Activated CD4-positive, alpha-beta T cell treated with anti-CD3 and anti-CD28 coated beads, Interleukin-2, amount 50 U/mL, for 24 hours (primary cell): ENCODE measurements at places on chromosomes 4 and X.

- no peak for DNase-seq
Measured at GRCh38 chr4:44842531-44842930, 116.2 kb upstream of the GNPDA2 start.

DNA sequence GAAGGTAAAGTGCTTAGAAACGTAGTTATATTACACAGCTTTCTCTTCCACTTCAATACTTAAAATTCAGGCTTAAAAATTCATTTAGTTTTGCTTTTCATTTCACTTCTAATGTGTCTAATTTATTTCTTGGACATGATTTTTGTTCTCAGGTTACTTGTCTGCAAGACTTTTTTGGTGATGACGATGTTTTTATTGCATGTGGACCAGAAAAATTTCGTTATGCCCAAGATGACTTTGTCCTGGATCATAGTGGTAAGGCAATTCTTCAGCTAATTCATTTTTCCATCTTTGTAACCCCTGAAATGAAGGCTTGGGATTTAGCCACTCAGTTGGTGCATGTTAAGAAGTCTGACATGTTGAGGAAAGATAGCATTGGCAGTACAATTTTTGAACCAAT, 114.7 kb downstream of the DCLK2 start:
- DNase-seq = no peak

DNA sequence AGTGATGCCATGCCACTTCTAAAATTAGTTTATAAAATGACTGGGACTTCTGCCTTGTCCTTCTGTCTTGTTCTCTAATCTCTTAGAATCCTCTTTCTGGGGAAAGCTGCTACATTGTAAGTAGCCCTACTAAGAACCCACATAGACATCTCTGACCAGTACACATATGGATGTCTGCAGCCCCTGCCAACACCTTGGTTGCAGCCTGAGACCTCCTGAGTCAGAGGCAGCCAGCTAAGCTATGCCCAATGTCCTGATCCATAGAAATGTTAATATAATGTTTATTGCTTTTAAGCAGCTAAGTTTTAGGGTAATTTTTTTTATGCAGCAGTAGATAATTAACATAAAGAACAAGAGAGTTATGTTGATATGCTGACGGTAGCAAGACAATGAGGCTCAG, 1029.5 kb upstream of the INTU start:
- DNase-seq = no peak

DNA sequence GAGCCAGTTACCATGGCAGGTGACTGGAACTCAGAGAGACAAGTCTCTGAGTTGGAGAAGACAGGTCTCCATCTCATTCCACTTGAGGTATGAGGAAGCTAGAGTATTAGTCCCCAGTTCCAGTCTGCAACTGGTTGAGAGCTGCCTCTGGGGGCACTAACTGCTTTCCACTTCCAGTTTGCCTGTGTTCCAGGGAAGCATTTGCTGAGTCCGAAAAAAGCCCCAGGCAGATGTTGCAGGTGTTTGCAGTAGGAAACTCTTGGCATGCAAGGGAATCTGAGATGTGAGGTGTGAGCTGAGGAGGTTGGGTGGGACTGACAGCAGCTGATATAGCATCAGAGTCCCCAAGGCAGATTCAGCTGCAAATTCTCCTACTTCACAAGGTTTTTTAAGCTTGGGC, 272.2 kb upstream of the CASK start:
- DNase-seq = no peak

DNA sequence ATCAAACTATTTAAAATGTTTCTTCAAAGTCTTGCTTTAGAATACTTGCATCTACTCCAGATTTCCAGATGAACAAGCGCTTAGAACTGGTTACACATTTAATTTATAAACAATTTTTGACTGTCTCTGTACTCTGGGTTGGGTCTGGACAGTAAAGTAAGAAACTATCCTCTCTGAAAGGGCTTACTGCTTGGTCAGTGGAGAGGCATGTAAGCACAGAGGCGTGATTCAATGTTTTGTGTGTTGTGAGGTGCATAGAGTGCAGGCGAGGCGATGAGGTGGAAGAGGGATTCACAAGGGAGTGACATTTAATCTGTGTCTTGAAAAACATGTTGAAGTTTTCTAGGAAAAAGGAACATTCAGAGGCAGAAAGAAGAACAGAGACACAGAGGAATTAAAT, 231.4 kb downstream of the VEGFC start:
- no peak for DNase-seq

DNA sequence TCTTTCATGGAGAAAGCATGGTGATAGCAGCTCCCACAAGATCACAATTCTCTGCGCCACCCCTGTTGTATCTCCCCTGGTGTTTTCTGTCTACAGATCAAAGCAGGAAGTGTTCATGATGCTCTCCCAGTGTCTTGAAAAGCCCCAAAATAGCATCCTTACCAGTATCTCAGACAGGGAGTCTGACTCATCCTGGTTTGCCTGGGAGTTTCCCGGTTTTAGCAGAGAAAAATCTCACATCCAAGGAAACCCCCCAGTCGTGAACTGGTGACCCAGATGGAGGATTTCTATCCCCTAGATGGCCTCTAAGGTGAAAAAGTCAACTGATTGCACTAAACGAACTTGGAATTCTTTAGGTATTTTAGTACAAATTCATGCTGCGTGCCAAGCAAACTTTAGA, 64.3 kb upstream of the NR0B1 start:
- DNase-seq = no peak

GRCh38 chr4:151768835-151769234, 8.0 kb upstream of the GATB start:
- no peak for DNase-seq

GRCh38 chr4:125951261-125951887, 636.6 kb downstream of the FAT4 start:
- no peak for DNase-seq

DNA sequence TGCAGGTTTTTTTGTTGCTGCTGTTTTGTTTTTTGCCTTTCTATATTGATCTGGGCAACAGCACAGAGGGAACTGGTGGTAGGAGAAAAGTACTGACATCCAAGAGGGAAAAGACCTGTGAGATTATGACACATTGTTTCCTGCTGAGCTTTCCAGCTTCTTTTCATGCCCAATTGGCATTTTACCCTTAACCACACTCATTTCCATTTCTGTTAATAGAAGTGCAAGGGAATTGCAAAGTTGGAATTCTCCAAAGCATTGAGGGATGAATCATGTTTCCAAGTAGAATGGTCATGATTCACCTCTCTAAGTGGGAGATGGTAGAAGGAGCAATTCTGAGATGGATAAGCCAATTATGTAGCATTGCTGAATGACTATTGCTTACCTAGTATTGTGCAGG, 161.5 kb downstream of the PPARGC1A start:
- no peak for DNase-seq

DNA sequence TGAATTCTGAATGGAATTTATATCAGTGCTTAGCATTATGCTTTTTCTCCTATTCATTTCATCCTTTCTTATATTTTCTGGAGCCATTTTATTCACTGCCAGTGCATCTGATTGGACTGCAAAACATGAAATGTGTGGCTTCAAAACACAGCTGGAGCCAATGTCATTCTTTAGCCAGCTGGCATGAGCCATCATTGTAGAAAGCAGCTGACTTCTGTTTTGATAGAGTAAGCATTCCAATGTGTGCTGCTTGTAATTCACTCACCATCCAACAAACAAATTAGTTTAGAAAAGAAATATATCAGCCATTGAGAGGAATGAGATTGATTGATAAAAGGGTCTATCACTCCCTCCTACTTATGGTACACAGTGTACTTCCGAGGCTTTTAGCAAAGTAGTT, 2616.0 kb downstream of the ARAP2 start:
- DNase-seq = no peak

GRCh38 chrX:129754056-129755024, 15.6 kb downstream of the XPNPEP2 start:
- DNase-seq = no peak
